Activated CD8-positive, alpha-beta memory T cell treated with anti-CD3 and anti-CD28 coated beads for 1 hour (primary cell): ENCODE measurements at places on chromosomes 7 and 10.

- DNase-seq: no peak
Measured at GRCh38 chr10:48527756-48528155, 77.1 kb downstream of the ARHGAP22 start.

DNA sequence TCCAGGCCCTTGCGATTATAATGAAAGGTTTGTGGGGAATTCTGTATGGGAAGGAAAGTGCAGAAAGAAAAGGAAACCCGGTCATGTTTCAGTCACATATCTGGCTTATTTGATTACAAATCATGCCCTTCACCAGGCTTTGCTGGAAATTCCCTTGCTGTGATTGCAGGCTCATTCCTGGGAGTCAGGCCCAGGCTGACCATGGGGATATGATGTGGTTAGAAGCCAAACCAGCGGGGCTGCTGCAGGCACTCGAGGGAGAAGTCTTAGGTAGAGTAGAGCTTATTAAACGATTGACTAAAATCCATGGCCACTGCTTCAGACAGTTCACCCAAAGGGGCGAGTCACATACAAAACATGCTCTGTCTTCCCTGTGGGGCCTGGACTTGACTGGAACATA is 16.2 kb downstream of the PKD1L1 start:
- no peak for DNase-seq

GRCh38 chr10:27500886-27501285 is 3.2 kb upstream of the RAB18 start:
- DNase-seq: no peak

DNA sequence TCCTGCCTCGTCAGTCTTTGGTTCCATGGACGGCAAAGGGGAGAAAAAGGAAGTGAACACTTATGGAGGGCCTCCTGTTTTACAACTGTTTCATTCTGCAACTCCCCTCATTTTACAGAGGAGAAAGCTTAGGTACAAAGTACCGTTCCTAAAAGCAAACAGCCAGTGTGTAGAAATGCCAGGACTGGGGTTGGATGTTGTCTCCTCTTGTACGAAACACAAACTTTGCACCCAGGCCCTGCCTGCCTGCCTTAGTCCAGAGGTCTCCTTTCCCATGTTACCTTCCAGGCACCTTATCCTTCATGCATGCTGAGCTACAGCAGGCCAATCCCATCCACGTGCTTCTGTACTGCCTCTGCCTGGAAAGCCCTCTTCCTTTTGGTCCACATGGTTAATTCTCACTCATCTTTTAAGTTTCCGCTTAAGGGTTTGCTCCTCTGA is 86.0 kb downstream of the ICA1 start:
- no peak for DNase-seq

DNA sequence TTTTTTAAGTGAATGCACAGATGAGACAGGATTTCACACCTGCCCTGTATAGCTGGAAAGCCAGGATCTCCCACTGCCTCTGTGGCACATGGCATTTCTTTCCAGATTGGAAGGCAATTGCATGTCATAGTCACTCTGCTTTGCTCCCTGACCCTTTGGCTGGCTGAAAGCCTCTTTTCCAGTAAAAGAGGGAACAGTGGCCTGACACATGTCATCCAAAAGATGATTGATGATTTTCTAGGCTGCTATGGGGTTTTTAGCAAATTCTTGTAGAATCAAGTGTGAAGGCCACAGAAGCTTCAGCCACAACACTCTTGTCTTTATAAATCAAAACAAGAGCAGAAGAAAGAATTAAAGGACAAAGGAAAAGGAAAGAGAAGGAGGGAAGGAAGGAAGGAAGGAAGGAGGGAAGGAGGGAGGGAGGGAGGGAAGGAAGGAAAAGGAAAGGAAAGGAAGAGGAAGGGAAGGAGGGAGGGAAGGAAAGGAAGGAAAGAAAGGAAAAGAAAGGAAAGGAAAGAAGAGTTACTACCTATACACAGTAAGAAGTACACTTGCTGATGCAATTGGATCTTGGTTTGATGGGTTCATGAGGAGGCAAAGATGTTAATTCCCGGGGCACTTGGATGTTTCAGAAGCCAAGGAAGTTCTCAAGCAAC is 158.9 kb upstream of the FRMD4A start:
- no peak for DNase-seq

DNA sequence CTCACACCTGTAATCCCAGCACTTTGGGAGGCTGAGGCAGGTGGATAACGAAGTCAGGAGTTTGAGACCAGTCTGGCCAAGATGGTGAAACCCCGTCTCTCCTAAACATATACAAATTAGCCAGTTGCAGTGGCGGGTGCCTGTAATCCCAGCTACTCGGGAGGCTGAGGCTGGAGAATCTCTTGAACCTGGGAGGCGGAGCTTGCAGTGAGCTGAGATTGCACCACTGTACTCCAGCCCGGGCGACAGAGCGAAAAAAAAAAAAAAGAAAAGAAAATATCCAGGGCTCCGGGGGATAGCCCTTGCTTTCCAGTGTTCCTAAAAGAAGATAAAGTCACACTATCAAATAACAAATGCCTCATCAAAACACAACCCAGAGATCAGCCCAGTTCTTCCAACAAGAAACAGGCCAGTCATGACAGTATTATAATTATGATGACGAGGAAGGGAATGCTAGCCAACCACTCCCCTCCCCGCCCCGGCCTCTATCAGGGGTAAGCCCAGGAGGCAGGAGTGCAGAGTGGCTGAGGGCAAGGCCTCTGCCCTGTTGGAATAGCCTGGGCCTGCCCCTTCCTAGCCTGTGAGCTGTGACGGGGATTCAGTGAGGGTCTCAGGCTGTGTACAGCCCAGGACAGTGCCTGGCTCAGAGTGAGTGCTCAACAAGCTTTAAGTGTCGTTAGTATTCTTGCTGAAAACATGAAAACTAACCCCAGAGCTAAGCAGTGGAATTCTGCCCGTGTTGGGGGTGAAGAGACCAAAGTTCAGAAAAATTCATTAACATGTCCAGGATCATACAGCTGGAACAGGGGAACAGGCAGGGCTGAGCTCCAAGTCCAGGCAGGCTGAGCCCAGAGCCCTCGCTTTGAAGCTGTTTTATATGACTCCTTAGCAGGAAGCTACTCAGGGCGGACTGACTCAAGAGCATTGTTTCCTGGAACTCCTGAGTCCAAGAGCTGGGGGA is 54.3 kb downstream of the FAM241B start:
- no peak for DNase-seq
